ENCODE measurements at places on chromosomes 6 and 20.

- DNase-seq = peak; percentile 3
These were observed 88.6 kb downstream of the MCHR2 start for GRCh38 chr6:99905209-99906106.

DNA sequence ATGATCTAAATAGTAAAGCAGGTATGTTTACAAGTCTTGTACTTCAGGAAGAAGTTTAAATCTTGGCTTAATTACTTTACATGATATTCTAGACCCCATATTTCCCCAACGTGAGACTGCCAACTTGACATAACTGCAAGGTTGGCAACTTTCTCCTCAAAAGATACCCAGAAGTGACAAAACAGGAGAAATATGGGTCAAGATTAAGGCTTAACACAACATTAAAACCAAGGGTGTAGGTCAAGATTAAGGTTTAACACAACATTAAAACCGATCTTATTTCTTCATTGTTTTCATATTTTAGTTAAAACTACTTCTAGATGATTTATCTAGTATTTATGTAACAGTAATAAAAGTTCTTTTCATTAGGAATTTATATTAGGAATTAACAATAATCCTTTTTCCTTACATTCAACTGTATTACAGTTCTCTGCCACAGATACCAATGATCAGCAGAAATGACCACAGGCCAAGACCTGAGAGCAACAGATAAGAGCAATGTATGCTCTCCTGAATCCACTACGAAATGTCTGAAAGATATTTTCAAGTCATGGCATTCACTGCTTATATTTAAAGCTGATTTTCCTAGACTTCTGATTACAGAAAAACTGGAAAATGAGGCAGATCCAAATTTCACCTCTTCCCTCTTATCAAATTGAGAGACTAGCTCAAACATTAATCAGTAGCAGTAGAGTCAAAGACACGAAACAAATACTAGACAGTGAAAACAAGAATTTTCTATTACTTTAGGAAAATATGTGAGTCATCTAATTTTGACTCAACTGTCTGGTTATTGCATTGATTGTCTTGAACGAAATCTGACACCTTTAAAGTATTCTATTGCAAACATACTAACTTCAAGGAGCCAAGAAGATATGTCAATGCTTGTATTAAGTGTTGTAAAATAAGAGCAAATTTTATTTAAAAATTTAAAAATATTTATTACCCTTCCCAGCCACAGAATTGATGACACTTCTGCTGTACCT, 72.3 kb downstream of the RNGTT start:
- no peak for DNase-seq

GRCh38 chr6:168692193-168692914, 251.4 kb downstream of the SMOC2 start:
- DNase-seq = no peak

DNA sequence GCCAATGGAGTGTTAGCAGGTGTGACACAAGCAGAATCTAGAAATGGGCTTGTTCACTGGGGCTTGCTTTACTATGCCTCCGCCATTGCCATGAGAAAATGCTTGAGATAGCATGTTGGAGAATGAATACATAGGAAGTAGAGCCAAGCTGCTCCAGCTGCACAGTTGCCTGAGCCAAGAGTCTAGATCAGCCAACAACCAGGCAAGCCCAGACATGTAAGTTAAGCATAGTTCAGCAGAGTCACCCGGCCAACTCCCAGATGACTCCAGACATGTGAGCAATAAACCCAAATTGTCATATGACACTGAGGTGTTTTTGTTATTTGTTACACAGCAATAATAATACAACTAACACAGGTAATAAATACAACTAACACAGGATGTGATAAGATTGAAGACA, 167.9 kb downstream of the HAO1 start:
- peak; percentile 39 for DNase-seq

GRCh38 chr20:47156301-47157137, 200.0 kb downstream of the ZMYND8 start:
- no peak for DNase-seq

- no peak for DNase-seq
These were observed 425.0 kb downstream of the COL12A1 start for GRCh38 chr6:74780831-74781230.

DNA sequence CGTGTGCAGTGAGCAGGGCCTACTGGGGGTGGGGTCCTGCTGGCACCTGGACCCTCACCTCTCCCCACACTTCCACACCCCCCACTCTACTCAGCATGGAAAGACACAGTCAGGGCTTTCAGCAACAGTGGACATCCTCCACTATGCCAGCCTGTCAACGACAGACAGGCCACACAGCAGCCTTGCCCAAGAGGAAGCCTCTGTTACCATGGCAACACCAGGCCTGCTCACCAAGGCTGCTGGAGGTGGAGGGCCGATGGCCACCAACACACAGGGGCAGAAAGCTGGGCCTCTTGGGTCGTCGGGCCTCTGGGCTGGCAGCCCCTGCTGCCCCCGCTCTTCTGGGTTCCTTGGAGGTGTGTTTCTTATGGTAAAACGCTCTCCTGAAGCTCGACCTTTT, 13.6 kb downstream of the BNIP5 start:
- no peak for DNase-seq

DNA sequence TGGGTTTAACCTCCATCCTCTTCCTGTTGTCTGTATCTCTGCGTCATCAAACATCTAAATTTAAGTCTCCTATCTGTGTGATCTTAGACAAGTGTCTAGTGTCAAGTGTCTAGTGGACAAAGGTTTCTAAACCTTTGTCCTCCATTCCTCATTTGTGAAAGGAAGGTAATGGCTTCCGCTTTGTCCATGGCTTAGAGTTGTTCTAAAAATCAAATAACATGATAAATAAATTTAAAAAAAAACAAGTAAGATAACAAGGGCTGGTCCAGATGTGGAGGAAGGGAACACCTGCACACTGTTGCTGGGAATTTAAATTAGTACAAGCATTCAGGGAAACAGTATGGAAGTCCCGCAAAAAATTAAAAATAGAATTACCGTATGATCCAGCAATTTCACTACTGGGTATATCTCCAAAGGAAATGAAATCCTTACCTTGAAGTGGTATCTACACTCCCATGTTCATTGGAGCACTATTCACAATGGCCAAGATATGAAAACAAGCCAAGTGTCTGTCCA, 17.6 kb upstream of the SERPINB1 start:
- no peak for DNase-seq

GRCh38 chr20:50498071-50498776, 12.0 kb upstream of the PTPN1 start:
- DNase-seq = no peak

- no peak for DNase-seq
These were observed 262.0 kb downstream of the PAX1 start for GRCh38 chr20:21967481-21967880.

- DNase-seq = no peak
These were observed 9.4 kb upstream of the NCOA7 start for GRCh38 chr6:125781314-125781868.

GRCh38 chr20:32807706-32808105, 12.0 kb upstream of the MAPRE1 start:
- DNase-seq = no peak

GRCh38 chr6:54935739-54936138, 89.2 kb downstream of the FAM83B start:
- DNase-seq = no peak

GRCh38 chr6:140773276-140773675, 1359.4 kb upstream of the GJE1 start:
- no peak for DNase-seq

DNA sequence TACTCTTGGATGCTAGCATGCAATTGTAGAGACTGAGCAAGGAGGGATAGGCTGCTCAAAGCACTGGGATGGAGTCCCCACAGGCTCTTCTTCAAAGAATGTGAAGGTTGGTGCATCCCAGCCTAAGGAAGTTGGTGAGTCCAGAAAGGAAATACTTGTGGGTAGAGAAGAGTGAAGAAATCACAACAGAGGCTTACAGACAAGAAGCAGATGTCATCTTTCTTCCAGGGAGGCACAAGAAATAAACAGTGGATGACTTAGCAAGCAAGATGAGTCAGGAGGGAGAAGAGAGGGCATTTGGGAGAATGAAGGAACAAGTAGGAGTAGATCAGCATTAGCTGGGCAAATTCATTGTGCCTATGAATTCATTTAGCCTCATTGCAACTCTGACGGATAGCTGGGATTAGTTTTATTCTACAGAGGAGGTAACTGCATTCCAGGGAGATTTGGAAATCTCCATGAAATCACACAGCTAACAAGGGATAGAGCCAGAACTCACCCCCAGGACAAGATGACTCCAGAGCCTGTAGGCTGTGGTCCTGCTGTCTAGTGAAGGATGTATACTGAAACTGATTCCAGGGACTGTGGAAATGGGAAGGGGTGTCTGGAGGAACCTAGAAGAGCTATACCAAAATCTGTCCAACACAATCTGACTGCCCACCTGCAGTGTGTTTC, 125.8 kb upstream of the SPTLC3 start:
- DNase-seq = no peak

- DNase-seq = no peak
These were observed 337.1 kb upstream of the IRAK1BP1 start for GRCh38 chr6:78530208-78530607.

GRCh38 chr6:107679457-107679856, 144.7 kb downstream of the SCML4 start:
- DNase-seq = no peak

Data from AG09319 (cell line).